RKO (cell line): ENCODE measurements at places on chromosomes 16 and 17.

DNA sequence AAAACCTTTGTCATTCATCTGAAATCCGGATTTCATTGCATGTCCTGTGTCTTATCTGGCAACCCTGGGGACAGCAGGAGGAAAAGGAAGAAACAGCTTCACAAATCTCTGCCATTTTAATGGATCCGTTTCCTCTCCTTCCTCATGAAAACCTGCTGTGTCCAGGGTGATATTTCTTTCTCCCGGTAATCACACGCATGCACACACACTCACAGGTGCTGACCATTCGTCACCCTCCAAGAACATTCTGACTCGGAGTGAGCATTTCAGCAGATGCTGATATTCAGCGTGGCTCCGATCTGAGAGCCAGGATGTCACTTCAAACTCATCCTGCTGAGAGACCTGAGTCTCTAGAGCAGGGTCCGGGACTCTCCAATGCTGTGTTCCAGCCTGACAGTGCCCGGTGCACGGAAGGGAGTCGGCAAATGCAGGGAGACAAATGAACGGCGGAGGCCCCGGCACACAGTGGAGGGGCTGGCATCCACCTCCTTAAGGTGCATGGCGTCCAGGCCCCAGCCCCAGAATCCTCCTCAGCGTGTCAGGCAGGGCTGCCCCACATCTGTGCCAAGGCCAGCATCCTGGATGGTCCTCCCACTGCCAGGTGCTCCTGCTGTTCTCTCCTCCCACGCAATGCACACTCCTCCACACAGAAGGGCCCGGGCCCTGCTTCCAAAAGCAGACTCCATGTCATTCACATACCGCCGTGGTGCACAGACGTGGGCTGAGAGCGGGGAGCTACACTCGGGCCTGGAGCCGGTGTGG lies 70.7 kb downstream of the RBFOX3 start:
- DNase-seq: no peak

GRCh38 chr17:62690168-62690897 lies 62.9 kb downstream of the MRC2 start:
- DNase-seq: no peak

GRCh38 chr16:3282103-3282729 lies 1.1 kb upstream of the ZNF263 start:
- DNase-seq: peak; percentile 77

- DNase-seq: no peak
Observed at GRCh38 chr17:79338604-79339003, 264.0 kb downstream of the ENGASE start.

- no peak for DNase-seq
Observed at GRCh38 chr17:22277595-22277994, 585.3 kb downstream of the KCNJ18 start.

GRCh38 chr17:70808596-70808995 lies 639.3 kb downstream of the KCNJ2 start:
- peak; percentile 23 for DNase-seq
